ENCODE measurements at places on chromosomes 13 and 19. TPM values are rescaled to one million over a fixed set of nuclear protein-coding genes. Genes with fewer than 3 reads are reported as not detected.

Gene ZNF708
- total RNA-seq = 5.7 TPM

Gene CEACAM3
- not detected for total RNA-seq

Gene CDC42EP5
- total RNA-seq = 53.2 TPM

Gene FUT6
- total RNA-seq = not detected

Gene ADAT3
- total RNA-seq = 1.3 TPM

Gene CNFN
- total RNA-seq = not detected

Gene ERFL
- not detected for total RNA-seq

Gene LRG1
- total RNA-seq = 1.6 TPM

Gene CKAP2
- 16.8 TPM for total RNA-seq

Gene LIPE
- total RNA-seq = 2.6 TPM

Gene GIPC3
- 0.65 TPM for total RNA-seq

Gene KL
- total RNA-seq = under 0.01 TPM

Gene C1QTNF9B
- total RNA-seq = not detected

Gene C19orf33
- total RNA-seq = 0.40 TPM

Gene UHRF1
- total RNA-seq = 16.6 TPM

Gene ZBTB32
- total RNA-seq = not detected

Measured in lung microvascular endothelial cell (primary cell).